T follicular helper cell (primary cell): ENCODE measurements at places on chromosomes 1 and 21.

DNA sequence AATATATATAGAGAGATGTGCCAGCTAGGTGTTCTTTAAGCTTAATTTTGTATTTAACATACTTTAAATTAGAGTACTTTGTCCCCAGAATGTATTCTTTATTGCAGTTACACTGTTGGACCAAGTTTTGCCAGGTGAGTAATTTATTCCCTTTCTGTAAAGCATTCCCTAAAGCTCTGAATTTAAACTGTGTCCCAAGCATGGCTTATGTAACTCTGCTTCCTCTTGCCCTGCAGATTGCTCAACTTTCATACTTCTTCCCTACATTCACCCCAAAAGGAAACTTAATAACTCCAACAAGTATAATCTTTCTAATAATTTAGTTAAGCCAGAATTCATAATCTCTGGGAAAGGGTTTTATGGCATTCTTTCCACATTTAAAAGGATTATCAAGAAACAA lies 5.6 kb downstream of the LYPLAL1 start:
- no peak for DNase-seq

DNA sequence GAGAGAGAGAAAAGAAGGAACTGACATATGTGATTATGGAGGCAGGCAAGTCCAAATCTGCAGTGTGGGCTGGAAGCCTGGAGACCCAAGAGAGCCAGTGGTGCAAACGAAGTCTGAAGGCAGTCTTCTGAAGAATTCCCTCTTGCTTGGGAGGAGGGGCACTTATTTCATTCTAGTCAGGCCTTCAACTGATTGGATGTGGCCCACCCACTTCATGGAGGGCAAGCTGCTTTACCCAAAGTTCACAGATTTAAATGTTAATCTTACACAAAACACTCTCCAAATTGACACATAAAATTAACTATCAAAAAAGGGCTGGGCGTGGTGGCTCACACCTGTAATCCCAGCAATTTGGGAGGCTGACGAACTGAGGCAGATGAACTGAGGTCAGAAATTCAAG lies 103.5 kb upstream of the RAB3GAP2 start:
- no peak for DNase-seq

DNA sequence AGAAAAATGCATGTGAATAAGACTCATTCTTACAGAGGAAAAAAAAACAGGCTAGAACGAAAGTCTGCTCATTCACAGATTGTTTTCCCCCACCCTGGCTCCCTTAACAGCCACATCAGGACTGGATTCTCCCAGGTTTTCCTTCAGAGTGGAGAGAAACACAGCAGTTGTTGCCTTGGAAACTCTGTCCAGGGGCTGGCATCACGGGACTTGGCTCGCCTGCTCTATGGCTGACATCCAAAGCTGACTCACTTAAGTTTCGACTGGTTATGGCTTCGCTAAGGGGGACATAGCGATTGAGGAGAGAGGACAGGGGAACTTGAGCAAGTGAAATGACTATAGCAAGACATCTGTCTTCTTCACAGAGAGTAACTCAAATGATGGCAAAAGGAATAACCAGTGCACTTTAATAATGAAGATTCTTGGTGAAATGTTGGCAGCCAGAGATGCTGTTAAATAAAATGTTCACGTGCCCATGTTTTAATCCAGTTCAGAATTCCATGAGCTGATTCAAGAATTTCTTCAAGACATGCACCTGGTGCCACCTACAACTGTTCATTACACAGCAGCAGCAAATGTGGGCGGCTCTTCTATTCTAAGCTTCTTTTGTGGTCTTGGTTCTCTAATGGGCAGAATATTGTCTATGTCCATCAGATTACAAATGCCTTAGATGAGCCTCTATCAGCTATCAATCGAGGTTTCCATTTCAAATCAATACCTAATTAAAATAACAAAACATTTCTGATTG lies 21.8 kb downstream of the MIS18A start:
- DNase-seq: no peak

GRCh38 chr1:121458291-121459048 lies 273.7 kb downstream of the SRGAP2C start:
- DNase-seq: no peak
